ENCODE measurements at places on chromosomes 5 and 9.

- no peak for DNase-seq
Observed at GRCh38 chr5:23042226-23042625, 189.1 kb upstream of the CDH12 start.

GRCh38 chr5:170559296-170559695 lies 55.5 kb downstream of the KCNIP1 start:
- DNase-seq = no peak

GRCh38 chr5:157294407-157295091 lies 28.6 kb downstream of the CYFIP2 start:
- no peak for DNase-seq

DNA sequence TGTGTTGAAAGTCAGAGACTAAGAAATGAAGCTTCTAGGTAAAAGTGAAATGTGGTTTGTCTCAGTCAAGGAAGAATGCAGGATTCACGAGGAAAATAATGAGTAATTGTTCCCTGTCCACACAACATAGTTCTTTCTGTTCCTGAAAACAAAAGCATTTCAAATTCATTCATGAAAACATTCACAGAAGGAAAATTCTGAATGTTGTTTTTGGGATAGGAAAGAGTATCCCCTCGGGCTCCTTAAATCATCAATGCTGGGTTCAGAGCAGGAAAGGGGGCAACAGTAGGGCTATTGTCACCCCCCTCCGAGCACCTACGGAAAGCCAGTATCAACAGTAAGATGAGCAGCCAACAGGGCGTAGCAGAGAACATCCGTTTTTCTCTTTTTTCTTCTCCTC lies 769.9 kb upstream of the ADAMTS16 start:
- DNase-seq = no peak

DNA sequence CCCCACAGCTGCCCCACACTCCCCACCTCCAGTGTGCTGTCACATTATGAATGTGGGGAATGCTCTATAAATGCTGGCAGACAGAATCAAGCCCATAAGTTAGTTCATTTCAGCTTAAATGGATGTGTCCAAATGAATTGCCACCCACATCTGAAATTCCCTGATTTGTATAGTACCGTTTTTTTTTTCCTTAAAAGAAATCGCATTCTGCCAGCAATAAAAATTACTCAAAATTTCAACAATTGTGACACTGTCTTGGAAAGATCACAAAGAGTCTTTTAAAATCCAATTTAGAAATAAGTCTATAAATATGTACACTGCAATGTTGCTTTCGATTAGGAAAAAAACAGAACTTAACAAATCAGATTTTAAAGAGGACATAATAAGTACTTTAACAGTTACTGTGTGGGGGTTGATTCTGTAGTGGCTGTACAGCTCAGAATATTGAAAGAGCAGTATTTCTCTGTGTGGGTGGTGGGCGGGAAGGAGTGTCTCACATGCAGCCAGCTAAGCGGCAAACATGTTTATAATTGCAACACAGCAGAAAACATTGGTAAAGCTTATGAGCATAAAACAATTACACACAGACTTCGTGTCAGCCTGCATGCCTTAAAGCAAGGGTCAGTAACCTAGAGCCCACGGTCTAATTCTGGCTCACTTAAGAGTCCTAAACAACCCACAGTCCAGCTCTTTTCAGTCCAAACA lies 24.9 kb upstream of the CSNK1G3 start:
- DNase-seq = no peak

DNA sequence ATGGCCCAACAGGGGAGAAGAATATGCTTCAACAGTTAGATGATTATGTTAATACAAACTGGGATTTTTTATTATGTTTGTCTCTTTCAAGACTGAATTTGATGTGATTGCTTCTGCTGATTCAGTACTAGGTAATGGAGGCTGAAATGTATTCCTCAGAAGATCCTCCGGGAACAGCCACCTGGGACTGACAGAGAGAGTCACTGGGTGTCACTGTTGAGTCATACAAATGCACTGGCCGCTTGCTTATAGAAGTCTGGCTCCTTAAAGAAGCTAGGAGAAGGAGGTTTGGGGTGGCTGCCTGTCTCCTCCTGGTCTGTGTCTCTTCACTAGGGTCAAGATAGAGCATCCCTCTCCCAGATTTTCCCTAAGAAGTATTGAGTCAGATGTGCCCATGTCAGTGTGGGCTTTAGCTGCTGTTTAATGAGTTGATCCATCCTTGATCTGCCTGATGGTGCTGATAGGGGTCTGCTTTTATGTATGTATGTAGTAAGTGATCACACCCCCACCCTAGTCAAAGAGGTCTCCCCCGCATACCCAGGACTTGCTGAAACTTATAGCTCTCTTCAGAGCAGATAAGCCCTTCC lies 773.4 kb downstream of the BRINP1 start:
- DNase-seq = peak; percentile 34

DNA sequence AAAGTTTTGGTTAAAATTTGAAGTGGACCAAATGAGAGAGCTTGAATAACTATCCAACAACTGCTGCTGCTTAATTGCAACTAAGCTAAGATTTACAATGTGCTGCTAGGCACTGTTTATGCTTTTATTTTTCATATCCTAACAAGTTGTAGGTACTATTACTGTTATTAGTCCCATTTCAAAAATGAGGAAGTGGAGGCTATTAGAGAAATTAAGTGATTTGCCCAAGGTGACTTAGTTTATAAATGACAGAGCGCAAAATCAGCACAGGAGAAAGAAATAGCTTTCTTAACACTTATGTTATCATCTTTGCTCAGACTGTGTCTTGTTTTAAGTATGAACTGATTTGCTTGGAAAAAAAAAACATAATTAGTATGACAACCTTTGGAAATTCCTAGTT lies 23.1 kb downstream of the WDR36 start:
- no peak for DNase-seq

DNA sequence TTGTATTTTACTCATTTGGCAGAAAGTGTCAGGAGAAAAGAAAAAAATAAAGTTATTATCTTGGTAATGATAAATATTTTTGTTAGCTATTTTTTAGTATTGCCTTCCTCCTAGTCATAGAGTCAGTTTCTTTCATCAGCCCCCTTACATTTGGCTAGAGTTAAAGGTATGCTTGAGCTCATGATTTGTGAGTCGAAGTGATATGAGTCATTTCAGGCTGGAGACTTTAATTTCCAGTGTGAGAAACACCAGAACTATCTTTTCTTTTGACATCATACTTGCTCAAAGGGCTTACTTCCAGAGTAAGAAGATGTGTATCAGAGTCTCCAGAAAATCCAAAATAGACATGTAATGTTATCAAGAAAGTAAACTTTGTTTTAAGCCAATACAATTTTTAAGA lies 746.7 kb upstream of the TYRP1 start:
- no peak for DNase-seq

GRCh38 chr5:154474396-154475334 lies 3.4 kb downstream of the HAND1 start:
- DNase-seq = no peak

DNA sequence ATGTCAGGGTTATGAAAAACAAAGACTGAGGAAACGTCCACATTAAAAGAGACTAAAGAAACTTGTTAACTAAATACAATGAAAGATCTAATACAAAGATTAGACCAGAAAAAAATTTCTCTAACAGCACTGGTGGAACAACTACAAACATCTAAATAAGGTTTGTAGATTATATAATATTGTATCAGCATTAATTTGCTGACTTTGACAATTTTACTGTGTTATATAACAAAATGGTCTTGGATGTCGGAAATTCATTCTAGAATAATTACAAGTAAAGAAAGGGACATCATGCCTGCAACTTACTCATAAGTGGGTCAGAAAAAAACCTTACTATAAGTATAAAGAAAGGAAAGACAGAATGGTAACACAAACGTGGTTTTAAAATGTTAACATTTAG lies 50.1 kb downstream of the PJA2 start:
- DNase-seq = no peak

DNA sequence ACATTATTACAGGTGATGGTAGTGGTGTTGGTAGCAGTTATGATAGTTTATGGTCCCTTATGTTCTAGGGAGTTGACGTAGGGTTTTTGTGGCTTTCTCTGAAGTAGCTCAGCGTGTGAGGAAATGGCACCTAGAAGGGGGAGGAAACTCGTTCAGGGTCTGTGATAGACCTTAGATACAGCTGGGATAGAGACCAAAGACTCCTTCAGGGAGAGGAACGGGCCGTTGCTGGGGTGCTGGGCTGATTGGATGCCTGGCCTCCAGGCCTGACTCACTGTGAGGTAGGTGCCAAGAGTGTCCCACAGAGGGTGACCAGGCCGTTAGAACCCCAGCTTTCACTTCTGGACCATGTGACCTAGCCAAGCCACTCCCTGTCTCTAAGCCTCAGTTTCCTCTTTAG lies 96.6 kb downstream of the DAB2IP start:
- DNase-seq = no peak

GRCh38 chr9:107875571-107875980 lies 386.0 kb upstream of the KLF4 start:
- DNase-seq = no peak

GRCh38 chr9:110923601-110924000 lies 114.7 kb downstream of the LPAR1 start:
- no peak for DNase-seq

DNA sequence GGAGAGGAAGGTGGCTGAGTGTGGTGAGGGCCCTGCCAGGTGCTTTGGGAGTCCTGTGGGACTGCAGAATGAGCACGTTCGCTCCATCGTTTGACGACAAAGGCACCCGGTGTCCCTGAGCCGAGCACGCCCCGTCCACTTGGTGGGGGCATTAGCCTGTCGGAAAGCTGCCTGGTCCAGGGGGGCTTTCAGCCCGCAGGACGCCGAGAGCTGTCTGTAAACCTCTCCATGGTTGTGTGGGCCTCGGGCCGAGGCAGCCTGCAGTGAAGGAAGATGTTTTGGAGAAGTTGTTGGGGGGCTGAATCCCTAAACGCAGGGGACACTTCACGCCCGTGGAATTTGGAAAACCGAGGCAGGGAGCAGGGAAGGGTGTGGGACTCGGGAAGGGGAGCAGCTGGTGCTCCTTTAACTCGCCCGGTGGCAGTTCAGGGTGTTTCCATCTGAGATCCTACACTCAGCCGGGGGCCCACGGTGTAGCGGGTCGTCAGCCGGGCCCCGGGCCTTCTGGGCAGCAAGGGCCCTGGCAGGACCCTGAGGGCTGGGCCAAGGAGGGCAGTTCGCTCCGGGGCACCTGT lies 53.8 kb downstream of the MRPL36 start:
- DNase-seq = no peak

DNA sequence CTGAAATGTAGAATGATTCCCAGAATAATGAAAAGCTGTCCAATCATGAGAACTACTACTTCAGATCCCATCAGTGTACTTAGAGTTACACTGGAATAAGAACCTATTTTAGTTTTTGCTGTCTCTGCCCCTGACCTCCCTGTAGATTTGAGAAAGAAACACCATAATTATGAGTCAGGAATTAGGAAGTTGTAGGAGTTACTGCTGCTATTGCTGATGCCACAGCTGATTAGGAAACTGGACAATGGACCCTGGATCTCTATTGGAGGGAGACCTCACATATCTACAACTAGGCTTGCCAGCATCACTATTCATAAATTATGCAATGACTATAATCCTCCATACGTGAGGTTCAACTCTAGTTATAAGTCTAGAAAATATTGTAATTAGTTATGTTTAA lies 48.8 kb upstream of the EDIL3 start:
- DNase-seq = no peak

DNA sequence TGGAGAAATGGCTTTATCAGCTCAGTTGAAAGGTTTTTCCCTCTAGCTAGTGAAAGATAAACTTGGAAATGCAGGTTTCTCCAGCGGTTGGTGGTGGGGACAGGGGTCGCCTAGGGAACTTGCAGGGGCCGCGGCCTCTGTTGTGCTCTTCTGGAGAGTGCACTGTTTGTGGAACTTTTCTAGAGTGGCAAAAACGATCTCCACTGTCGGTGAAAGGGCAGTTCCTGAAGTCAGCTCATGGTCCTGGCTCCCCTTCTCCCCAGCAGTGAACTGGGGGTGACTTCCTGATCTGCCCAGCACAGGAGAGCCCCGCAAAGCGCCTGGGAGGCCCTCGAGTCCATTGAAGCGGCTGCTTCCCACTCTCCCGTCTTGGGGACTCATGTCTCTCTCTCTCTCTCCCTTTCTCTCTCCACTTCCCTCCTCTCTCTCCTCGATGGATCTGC lies 3.2 kb downstream of the IRX1 start:
- no peak for DNase-seq

DNA sequence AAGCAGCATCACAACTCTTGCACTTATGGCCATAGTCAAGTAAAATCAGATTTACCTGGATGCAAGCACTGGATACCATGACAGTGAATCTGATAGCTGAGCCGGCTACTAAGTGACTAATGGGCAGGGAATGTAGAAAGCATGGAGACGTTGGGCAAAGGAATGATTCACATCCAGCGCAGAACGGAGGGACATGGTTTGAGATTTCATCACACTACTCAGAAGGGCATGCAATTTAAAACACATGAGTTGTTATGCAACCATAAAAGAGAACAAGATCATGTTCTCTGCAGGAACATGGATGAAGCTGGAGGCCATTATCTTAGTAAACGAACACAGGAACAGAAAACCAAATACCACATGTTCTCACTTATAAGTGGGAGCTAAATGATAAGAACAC lies 169.1 kb upstream of the PIK3R1 start:
- no peak for DNase-seq

DNA sequence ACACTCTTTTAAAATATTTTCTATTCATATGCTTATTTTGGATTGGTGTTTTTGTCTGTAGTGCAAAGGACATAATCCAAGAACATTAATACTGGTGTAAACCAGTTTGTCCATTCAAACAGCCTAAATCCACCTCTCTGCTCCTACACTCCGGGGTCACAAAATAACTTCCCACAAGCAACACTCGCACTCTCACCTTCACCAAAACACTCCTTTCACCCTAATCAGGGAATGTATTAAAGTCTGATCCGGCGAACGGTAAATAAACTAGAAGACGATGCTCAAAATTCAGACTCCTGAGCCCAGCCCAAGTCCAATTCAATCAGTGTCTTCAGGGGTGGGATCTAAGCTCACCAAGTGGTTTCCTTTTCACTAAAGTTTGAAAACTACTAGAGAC lies 649 bp downstream of the AP3B1 start:
- no peak for DNase-seq

DNA sequence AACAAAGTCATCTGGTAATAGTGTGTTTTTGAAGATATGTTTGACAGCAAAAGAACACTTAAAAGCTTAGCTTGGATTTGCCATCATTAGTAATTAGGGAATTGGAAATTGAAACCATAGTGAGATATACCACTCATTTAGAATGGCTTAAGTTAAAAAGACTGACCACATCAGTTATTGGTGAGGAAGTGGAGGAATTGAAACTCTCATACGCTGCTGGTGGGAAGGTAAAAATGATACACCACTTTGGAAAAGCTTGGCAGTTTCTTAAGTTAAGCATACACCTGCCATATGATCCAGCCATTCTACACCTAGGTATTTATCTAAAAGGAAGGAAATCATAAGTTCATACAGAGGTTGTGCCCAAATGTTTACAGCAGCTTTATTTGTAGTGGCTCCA lies 213.2 kb downstream of the TRIO start:
- no peak for DNase-seq

- no peak for DNase-seq
Observed at GRCh38 chr9:38064842-38065368, 4.1 kb downstream of the SHB start.

GRCh38 chr5:24161559-24161958 lies 483.2 kb downstream of the CDH10 start:
- DNase-seq = no peak
